ENCODE measurements at places on chromosomes 12 and 14.

- no peak for DNase-seq
These were observed 12.6 kb downstream of the POLE start for GRCh38 chr12:132674561-132674960.

GRCh38 chr14:79568594-79568993 is 642.7 kb downstream of the DIO2 start:
- no peak for DNase-seq

DNA sequence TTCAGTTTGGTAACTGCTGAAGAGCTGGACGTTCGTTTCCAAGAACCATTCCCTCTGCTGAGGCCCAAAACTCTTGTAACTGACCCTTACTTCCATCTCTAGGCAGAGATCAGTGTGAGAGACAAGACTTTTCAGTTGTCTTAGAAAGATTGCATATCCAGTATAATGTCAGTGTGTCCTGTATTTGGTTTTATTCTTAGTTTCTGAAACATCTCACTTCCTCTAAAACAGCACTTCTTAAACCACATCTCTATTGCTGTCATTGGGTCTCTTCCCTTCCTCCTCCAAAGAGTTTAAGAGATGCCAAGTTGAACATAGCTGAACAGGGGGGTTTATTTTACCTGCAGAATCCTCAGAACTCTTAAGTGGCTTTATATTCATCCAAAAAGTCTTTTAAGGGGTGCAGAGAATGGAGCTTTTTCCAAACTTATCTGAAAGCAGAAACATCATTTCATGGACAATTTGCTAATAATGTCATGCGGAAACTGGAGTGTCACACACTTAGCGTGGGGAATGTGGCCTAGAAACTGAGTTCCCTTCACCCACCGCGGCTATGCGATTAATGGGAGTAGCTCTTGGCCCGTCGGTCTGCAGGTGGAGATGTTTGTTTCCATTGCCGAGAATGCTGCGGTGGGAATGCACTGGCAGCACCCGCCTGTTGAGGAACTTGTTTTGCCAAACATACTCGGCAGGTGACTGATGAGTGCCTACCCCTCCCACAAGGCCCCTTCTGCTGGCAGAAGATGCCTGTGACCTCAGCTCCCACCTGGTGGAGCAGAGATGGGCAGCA is 148.2 kb downstream of the ADGRD1 start:
- DNase-seq: no peak

DNA sequence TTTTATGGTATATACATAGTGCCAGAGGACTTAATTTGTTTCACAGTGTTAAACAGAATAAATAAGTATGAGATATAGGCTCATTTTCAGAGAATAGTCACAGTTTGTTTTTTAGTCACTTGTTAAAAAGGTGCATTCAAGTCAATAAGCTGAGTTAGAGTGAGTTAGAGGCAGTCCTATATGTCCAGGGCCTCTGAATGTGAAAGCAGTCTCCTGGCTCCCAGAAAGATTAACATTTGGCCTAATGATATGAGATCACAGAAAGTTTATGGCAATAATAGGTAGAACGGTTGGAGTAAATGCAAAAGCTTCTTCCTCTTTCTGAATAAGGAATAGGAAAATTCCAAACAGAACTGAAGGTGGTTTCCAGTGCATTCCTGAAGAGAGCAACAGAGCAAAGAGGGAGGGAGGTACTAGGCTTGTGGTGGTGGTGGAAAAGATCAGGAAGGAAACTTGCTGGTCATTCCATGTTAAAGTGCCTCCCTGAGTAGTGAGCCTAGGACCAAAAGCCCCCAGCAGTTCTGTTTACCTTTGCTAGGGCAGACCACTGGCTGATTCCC is 54.4 kb downstream of the SLC38A4 start:
- DNase-seq: no peak

DNA sequence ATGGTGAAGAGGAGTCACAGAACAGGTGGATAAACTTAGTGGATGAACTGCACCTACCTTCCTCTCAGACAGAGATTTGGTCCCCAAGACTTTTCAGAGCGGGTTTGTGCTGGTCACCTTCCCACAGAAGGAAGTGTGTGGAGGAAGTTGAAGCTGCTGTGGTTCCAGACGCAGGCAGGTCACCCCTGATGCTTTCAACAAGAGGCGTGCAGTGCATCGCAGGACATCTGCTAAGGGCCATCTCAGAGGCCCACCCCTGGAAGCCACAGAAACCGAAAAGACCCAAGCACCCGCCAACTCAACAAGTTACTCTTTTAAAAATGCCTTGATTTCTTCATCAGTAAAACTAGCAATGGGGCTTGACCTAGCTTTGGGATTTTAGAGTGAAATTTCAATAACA is 1.0 kb upstream of the GPX2 start:
- DNase-seq: no peak

DNA sequence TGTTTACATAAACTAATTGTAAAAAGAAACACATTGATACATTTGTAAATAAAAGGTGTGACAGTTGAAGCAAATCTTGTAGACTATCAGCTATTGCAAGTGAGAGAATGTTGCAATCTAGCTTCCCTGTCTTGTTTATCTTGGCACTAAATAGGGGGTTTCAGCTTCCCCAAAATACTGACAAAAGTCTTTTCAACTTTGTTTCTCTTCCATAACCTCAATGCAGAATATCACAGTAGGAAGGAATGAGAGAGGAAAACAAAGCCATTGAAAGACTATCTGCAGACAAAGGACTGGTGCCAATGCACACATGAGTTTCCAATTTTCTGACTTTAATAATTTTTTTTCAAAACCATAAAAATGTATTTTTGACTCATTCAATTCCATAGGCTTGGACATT is 886.2 kb upstream of the MGAT4C start:
- DNase-seq: no peak

GRCh38 chr12:45687081-45688015 is 42.2 kb upstream of the ARID2 start:
- DNase-seq: no peak

DNA sequence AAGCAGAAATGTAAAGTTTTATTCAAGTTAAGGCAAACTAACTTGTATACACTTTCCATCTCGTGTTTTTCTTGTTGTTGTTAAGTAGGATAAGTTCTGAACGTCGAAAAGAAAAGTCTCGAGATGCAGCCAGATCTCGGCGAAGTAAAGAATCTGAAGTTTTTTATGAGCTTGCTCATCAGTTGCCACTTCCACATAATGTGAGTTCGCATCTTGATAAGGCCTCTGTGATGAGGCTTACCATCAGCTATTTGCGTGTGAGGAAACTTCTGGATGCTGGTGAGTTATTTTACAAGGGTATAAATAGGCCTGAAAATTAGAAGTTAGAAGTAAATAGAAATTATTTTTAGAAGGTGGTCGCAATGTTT is 25.0 kb downstream of the HIF1A start:
- no peak for DNase-seq

GRCh38 chr14:105084741-105085571 is 19.7 kb upstream of the GPR132 start:
- DNase-seq: no peak

DNA sequence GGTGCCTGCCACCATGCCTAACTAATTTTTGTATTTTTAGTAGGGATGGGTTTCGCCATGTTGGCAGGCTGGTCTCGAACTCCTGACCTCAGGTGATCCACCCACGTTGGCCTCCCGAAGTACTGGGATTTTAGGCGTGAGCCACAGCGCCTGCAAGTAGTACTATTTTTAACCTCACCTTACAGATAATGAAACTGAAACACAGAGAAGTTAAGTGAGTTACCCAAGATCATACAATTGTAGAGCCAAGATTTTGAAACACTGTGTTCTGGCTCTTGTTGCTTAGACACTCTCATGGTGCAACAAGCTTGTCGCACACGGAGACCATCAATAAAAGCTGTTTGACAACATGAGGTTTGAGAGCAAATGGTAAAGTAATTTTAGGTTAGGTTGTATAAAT is 159.1 kb upstream of the LMNTD1 start:
- no peak for DNase-seq

DNA sequence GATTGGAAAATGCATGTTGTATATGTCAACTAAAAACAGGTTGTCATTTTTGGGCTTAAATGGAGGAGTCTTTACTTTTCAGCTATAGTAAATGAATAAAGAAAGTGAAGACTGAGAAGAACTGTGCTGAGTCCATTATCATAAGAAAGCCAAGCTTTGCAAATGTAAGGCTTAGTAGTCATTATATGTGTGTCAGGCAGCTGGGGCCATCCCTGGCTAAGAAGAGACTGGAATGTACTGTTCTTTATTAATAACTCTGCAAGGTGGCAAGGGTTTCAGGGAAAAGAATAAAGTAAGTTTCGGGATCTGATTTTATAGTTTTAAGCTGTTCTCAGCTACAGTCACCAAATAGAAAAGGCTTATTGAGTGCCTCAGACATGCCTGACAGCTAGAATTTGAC is 48.7 kb downstream of the SRGAP1 start:
- DNase-seq: no peak

DNA sequence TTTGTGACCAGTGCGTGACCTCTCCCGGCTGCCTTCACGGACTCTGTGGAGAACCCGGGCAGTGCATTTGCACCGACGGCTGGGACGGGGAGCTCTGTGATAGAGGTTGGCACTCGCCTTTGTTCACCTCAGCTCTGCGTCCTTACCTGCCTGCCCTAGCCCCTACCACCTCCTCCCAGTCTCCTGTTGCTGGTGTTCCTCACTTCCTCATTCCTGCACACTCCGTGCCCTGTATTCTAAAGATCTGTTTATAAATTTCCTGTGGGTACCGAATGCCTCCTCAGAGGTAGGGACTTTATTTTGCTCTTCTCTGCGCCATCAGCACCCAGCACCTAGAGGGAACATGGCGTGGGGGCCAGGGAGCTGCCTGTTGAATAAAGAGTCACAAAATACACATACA is 2.3 kb downstream of the DLK1 start:
- DNase-seq: no peak

- no peak for DNase-seq
These were observed 1.1 kb downstream of the AJUBA start for GRCh38 chr14:22981090-22981875.

GRCh38 chr12:24373004-24373403 is 423.5 kb upstream of the SOX5 start:
- no peak for DNase-seq

DNA sequence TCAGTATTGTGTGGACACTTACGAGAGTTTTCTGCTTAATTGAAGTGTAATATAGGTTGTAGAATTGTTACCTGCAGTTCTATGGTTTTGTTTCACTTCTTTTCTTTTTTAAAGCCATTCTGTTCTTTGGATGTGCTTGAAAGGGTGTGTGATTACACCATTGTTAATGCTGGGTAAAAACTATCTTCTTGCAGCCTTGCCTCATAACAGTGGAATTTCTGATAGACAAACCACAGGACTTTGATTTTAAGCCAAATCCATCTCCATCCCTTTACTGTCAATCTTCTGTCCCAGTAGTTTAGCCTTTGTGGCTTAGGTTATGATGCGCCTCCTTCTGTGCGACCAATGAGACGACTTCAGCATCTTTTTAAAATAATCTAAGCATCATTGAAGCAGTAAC is 182.3 kb downstream of the PELI2 start:
- no peak for DNase-seq

DNA sequence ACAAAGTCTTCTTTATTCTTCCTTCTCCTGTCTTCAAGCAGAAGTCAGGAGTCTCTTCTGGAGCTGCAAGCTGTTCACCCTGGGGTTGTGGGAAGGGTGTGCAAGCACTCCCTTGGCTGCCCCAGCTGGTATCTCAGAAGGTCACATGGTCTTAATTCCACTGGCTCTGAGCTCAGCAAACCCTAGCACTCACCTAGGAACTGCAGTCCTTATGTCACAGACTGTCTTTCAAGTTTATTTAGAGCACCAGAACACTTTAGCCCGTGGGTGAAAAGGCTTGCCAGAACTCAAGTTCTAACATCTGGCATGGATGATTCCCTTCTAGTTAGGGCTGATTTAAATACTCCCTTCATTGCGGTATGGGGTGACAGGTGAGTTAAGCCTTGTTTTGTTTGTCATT is 379.0 kb downstream of the CCER1 start:
- no peak for DNase-seq
